IPS DF 6.9 (cell line): ENCODE measurements at places on chromosomes 1 and 21.

- DNase-seq, result no peak
Measured at GRCh38 chr1:166090244-166090643, 76.6 kb downstream of the FAM78B start.

DNA sequence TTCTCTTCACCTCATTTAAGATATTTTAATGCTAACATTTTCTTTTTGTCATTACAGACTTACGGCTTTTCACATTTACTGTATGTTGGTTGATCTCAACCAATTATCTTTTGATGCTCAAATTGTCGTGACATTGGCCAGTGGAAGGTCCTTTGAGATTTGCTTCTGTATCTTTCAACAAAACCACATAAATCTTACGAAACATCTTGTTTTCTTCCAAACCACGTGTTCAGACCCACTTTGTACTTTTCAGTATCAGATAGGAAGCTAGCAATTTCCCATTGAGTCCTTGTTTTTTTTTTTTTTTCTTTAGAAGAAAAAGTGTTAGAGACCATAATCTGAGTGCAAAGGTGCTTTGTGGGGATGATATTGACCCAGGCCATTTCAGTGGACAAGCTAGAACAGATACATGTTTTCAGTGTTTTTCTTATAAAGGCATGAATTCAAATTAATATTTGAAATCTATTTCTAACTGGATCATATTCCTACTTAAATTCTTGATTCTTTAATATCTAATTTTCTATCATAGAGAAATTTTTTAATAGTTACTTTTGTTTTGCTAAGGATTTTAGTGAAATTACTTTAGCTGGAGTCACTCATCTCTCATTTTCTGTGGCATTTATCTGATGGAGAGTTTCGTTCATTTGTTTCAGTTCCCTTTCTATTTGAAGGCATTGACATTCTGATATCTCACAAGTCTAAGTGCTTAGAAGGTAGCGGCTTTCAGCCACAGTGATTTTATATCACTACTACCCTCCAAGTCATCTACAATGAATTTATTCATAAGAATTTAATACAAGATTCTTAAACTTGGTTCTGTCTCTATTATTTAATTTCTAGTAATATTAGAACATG is 26.7 kb downstream of the ATG4C start:
- no peak for DNase-seq

DNA sequence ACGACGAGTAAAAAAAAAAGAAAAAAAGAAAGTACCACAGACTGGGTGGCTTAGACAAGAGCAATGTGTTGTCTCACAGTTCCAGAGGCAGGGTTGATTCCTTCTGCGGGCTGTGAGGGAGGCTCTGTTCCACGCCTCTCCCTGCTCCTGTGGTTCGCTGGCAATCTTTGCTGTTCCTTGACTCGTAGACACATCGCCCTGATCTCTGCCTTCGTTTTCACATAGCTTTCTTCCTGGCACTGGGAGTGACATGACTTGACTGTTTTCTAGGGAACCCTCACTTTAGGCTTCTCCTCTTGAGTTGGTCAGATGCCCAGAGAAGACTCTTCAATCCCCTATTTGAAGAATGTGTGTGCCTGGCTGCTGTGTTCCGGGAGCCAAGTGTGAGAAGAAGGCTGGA is 133.6 kb downstream of the TM2D1 start:
- DNase-seq, result no peak

- no peak for DNase-seq
Measured at GRCh38 chr1:183761871-183762270, 43.0 kb upstream of the RGL1 start.

- no peak for DNase-seq
Measured at GRCh38 chr1:195663549-195664280, 944.5 kb downstream of the KCNT2 start.

- no peak for DNase-seq
Measured at GRCh38 chr1:87720561-87720960, 391.9 kb downstream of the LMO4 start.

- no peak for DNase-seq
Measured at GRCh38 chr1:182888736-182889531, 49.8 kb downstream of the DHX9 start.

GRCh38 chr1:96633695-96634094 is 87.9 kb upstream of the PTBP2 start:
- DNase-seq, result no peak

DNA sequence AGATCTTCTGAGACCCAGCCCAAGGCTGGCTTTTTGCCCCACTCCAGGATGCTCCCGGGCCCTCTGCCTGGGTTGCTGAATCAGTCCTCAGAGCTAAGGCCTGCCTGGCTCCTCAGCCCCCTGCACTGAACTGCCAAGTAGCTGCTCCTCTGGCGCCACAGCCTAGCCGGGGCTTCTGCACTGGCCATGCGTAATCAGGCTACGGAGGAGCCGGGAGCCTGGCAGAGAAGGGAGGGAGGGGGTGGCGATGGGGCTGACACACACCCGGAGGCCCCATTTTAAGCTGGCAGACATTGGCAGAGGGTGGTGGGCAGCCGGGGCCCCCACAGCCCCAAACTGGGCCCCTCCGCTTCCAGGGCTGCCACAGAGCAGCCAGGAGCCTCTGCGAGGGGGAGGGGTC is 38.7 kb downstream of the ALPL start:
- DNase-seq, result no peak

GRCh38 chr1:100130552-100131077 is 2.1 kb downstream of the SASS6 start:
- no peak for DNase-seq

GRCh38 chr1:114597949-114598348 is 16.5 kb upstream of the BCAS2 start:
- no peak for DNase-seq

DNA sequence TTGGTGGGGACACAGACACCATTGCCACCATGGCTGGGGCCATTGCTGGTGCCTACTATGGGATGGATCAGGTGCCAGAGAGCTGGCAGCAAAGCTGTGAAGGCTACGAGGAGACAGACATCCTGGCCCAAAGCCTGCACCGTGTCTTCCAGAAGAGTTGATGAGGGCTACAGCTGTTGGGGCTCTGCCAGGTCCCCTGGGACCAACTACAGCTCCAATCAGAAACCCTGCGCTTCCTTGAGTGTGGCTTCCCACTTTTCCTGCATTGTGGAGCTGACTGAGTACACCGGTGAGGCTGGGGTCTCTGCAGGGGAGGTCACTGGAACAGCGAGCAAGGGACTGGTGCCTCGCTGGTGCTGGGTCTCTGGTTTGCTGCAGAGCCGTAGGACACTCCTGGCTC is 4.5 kb downstream of the ADPRS start:
- no peak for DNase-seq

DNA sequence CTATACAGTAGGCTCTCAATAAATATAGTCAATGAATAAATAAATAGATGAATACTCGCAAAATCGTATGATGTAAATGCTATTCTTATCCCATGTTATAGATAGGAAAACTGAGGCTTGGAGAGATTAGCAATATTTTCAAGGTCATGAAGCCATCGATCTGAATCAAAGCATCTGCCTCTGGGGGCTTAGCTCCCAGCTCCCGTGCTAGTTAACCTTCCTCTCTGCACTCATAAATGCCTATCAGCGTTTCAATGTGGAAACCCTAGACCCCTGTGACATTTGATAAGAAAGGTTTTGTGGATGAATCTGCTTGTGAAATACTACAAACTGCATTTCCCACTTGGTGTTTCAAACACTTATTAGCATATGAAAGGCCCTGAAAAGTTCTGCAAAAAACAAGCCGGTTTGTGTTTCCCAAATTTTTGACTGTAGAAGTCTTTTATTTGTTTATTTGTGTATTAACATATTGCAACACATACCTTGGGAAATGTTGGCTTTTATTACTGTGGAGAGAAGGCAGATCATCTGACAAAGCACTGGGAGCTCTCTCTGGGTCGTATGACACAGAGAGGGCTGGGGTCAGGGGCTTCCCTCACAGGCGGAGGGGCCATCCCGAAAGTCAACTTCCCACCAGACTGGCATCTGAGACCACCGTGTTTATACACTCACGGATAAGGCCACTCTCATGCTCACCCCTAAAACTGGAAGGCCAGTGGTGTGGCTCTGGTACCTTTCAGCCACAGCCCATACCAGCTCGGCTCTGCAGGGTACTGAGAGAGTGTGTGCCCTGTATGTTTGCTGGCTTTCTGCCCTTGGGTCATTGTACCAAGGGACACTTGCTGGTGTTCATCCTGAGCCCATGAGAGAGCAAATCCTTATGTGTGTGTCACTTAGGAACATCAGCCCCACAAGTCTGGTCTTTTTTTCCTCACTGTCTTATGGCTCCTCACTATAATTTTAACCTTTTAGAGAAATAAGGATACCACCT is 993 bp upstream of the PROK1 start:
- DNase-seq, result no peak

DNA sequence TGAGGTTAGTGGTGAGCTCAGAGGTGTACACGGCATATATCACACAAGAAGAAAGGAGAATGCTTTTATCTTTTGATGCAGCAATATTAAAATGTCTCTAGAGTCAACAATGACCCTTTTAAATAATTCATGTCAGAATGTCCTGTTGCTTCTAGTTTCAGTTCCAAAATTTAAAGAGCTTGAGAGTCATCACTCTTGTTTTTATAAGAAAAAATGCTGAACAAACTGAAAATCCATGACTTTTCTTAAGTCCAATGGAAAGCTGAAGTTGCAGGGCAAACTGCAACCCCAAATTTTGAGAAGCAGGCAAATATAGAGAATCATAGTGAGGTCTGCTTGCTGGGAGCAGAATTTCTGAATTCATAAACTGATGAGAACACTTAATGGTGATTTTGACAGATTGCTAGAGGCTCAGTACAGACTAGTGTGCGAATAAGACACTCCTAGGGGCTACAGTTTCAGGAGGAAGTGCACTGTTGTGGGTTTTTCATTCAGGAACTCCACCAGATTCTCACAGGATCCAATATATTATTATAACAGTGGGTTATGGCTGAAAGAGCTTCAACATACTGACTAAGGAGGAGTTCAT is 135.1 kb downstream of the CLIC6 start:
- no peak for DNase-seq

- no peak for DNase-seq
Measured at GRCh38 chr1:186768906-186769305, 59.8 kb upstream of the PLA2G4A start.

GRCh38 chr21:17446737-17447136 is 66.1 kb upstream of the CXADR start:
- DNase-seq, result no peak

DNA sequence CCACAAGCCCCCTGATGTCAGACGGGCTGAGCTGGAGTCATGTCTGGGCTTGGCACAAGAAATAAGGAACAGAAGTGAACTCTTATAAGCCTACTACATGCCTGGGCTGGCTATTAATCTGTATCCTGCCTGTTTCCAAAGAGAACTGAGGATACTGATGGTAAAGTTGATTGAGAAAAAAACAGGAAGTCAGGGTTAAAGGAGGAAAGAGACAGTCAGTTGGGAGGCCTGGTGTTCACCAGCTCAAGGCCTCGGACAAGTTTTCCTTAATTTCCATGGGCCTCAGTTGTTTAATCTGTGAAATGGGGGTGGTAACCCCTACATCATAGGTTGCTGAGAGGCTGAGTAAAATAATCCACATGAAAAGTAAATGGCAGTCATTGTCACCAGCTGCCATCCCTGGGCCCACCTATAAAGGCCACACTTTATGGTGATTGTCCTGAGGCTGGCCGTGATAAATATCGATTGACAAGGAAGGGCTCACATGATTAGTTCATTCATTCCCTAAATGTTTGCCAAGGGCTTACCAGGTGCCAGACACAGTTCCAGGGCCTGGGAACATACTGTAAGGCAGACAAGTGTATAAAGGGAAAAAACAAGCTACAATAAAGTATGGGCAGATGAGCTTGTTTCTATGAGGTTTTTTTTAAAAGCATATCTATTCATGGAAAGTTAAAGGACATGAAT is 2.8 kb downstream of the ALDH4A1 start:
- DNase-seq, result no peak

- DNase-seq, result no peak
Measured at GRCh38 chr1:1374589-1374928, 448 bp downstream of the AURKAIP1 start.

GRCh38 chr1:42765832-42766740 is 742 bp downstream of the P3H1 start:
- DNase-seq, result no peak

GRCh38 chr1:156476501-156477298 is 23.9 kb downstream of the MEF2D start:
- no peak for DNase-seq

DNA sequence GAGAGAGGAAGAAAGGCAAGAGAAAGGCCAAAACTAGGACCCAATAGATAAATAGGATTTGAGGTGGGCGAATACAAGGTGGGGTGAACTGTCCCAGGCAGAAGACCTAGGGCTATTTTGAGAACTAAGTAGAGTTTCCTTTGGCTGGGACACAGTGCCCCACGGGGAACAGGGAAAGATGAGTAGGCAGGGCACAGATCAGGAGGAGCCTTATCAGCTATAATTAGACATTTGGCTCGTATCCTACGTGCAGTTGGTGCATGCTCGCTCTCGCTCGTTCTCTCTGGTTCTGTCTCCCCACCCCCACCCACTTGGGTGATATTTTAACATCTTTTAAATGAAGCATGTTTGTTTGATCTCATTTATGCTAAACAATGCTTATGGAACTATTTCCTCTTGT is 235.0 kb upstream of the JUN start:
- no peak for DNase-seq

DNA sequence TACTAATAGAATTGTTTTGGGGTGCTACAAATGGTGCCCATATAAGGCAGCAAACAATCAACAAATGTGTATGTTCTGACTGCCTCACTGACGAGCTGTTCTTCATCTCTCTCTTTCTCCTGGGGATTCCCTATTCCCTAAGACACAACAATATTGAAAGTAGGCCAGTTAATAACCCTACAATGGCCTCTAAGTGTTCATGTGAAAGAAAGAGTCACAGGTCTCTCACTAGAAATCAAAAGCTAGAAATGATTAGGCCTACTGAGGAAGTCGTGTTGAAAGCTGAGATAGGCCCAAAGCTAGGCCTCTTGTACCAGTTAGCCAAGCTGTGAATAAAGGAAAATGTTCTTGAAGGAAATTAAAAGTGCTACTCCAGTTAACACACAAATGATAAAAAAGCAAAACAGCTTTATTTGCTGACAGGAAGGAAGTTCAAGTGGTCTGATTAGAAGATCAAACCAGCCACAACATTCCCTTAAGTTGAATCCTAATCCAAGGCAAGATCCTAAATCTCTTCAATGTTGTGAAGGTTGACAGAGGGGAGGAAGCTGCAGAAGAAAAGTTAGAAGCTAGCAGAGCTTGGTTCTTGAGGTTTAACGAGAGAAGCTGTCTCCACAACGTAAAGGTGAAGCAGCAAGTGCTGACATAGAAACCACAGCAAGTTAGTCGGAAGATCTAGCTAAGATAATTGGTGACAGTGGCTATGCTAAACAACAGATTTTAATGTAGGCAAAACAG is 26.3 kb downstream of the ATP2B4 start:
- no peak for DNase-seq

GRCh38 chr1:241086686-241087085 is 270.3 kb downstream of the RGS7 start:
- DNase-seq, result no peak

GRCh38 chr1:157008502-157008901 is 37.0 kb downstream of the ARHGEF11 start:
- DNase-seq, result no peak
